ENCODE measurements at places on chromosomes 1 and 21. TPM values are rescaled to one million over a fixed set of nuclear protein-coding genes. Genes with fewer than 3 reads are reported as not detected.
A peak's percentile ranks its signal among the peaks of the same experiment; 100 is the strongest.

DNA sequence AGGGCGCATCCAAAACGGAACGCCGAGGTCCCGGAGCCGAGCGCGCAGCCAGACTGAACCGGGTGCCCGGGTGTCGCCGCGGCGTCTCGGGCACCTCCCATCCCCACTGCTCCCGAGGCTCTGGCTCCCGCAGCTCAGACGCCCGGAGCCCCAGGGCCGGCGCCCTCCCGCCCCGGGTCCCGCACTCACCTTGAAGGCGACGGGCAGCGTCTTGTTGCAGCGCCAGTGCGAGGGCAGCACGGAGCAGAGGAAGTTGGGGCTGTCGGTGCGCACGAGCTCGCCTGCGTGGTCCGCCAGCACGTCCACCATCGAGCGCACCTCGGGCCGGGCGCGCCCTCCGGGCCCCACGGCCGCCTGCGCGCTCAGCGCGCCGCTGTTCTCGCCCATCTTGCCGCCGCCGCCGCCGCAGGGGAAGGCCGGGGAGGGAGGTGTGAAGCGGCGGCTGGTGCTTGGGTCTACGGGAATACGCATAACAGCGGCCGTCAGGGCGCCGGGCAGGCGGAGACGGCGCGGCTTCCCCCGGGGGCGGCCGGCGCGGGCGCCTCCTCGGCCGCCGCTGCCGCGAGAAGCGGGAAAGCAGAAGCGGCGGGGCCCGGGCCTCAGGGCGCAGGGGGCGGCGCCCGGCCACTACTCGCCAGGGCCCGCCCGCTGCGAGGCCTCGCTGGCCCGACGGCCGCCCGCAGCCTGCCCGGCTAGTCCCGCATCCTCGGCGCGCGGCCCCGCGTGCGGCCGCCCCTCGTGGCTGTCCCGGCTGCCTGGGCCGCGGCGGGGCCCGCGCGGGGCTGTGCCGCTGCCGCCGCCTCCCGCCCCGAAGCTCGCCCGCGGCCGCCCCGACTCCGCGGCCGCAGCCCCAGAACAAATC, 447 bp downstream of the RUNX3 start:
- DNase-seq: peak; percentile 57

Gene CD48
- polyA plus RNA-seq: 246 TPM

DNA sequence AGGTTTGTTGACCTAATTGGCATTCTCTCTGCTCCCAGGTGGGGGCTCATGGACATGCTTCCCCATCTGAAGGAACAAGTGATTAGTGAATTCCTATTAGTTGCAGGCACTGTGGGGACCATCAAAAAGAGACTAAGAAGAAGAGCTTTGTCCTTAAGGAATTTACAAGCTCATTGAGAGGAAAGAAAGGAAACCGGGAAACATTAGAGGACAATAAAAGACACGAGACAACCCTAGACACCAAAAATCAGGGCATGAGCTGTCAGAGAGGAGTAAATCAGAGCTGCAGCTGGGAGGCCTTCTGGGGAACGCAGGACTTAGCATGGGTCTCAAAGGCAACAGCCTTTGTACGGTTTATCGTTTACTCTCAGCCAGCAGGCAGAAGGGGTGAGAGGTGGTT, 45.1 kb downstream of the BACE2 start:
- no peak for DNase-seq

GRCh38 chr1:164760569-164760968, 201.6 kb downstream of the PBX1 start:
- DNase-seq: no peak

GRCh38 chr21:27519361-27519760, 552.5 kb upstream of the ADAMTS5 start:
- DNase-seq: no peak

DNA sequence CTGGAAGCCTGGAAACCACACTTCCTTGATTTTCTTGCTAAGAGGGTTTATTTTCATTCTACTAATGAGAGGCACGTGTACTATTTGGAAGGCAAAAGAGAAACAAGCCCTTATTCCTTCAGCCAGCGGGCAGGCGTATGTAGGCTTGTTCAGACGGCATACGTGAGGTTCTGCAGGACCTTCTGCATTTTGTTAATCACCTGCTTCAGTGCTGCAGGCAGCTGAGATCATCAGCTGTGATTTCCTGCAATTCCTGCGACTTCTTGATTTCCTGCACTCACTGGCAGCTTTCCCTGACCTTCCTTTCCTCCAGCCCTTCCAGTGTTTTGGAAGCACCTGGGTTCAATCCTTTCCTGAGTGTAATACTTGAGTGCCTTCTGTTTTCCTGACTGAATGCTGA, 43.4 kb downstream of the TSNAX start:
- no peak for DNase-seq

Gene KRTAP15-1
- not detected for polyA plus RNA-seq

DNA sequence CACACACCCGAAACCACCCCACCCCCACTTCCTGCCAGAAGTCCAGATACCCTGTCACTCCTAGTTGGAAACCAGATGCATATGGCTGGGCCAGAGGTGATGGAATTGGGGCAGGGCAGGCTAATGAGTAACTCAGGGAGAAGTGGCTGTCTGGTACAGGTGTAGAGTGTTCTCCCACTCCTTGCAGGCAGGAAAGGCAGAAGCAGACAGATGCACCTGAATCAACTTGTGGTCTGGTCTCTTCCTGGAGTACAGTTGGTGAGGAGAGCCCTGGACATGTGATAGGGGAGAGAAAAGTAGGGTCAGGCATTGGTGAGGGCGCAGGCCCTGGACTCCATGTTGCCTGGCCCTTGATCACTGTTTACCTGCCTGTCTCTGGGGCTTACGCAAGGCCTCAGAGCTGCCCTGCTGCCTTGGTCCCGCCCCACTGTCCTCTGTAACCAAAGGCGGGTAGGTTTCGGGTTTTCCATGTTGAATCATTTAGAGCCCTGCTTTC, 2.5 kb downstream of the CGN start:
- DNase-seq: no peak

Gene OR6N1
- polyA plus RNA-seq: not detected

Gene MATN1
- polyA plus RNA-seq: 0.53 TPM

Data from CD4-positive, alpha-beta memory T cell (primary cell).